Stimulated activated CD4-positive, alpha-beta T cell treated with anti-CD3 and anti-CD28 coated beads, Interleukin-15, amount 100 ng/mL, for 24 hours (primary cell): ENCODE measurements at places on chromosomes 4 and X.

- DNase-seq: no peak
Observed at GRCh38 chrX:19734111-19734510, 153.3 kb downstream of the SH3KBP1 start.

GRCh38 chrX:40444133-40444532 is 136.6 kb upstream of the ATP6AP2 start:
- DNase-seq: no peak

GRCh38 chr4:160709546-160709945 is 1454.3 kb downstream of the FSTL5 start:
- no peak for DNase-seq

DNA sequence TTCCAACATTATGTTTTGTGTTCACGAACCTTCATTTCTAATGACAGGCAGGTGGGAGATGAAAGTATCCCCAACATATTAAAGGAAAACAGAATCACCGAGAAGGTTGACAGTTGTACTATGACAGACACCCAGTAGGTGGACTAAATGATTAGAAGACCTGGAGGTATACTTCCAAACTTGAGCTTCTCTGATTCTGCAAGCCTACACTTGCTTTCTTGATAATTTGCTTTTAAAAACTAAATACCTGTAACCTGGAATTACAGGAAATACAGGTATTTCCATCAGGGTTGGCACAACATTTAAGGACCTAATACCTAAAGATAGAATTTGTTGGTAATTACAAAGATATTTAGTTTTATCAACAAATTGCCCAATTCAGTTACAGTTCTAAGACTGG is 43.4 kb downstream of the C4orf51 start:
- no peak for DNase-seq

DNA sequence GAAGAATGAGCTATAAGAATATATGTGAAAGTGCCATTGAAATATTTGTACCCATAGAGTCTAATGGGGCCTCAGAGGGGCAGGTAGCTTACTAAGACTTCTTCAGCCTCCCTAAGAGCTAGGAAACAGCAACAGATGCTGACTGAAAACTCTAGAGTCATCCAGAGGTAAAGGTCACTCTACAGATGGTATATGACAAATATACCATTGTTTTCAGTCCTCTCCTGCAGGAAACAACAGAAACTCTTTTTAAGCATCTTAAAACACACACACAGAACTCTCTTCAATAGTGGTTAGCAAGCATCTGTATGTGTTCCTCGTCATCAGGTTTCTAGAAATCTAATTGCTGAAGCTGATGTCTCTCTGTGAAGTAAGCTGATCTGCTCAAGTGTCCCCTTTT is 313.8 kb upstream of the GATB start:
- DNase-seq: no peak

- no peak for DNase-seq
Observed at GRCh38 chr4:162131256-162131655, 32.5 kb downstream of the FSTL5 start.

DNA sequence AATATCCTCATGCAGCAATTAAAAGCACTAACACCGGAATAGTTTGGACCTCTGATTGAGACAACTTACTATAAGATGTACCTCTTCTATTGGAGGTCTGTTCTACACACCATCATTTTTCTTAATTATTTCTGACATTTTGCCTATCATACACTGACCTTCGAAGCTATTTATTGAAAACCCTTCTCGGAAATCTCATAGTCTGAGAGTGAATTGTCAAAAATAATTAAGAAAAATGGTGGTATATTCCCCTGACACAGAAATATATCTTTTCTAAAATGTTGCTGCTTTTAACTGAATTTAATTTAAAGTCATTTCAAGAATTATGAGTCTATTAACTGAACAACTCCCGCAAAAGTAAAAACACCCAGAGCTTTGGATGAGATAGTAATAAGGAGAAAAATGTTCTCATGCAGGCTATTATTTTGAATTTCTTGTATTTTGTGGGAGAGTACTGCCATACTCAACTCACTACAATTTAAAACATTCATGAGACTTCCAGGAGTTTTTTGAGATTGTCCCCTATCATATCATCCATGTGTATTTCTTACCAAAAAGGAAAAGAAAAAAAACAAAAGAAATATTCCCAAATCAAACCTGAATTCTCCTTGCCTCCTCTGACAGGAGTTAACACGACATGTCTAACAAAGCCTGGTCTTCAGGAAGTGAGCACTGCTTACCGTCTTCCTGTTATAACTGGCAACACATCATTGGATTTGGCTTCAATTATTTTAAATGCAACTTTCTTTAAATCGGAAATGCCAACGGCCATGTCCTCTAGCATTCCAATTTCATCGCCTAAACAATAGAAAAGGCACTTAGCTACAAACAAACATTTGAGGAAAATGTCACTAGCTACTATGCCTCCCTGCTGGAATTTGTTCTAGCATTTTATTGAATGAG is 485.3 kb downstream of the IL15 start:
- no peak for DNase-seq

DNA sequence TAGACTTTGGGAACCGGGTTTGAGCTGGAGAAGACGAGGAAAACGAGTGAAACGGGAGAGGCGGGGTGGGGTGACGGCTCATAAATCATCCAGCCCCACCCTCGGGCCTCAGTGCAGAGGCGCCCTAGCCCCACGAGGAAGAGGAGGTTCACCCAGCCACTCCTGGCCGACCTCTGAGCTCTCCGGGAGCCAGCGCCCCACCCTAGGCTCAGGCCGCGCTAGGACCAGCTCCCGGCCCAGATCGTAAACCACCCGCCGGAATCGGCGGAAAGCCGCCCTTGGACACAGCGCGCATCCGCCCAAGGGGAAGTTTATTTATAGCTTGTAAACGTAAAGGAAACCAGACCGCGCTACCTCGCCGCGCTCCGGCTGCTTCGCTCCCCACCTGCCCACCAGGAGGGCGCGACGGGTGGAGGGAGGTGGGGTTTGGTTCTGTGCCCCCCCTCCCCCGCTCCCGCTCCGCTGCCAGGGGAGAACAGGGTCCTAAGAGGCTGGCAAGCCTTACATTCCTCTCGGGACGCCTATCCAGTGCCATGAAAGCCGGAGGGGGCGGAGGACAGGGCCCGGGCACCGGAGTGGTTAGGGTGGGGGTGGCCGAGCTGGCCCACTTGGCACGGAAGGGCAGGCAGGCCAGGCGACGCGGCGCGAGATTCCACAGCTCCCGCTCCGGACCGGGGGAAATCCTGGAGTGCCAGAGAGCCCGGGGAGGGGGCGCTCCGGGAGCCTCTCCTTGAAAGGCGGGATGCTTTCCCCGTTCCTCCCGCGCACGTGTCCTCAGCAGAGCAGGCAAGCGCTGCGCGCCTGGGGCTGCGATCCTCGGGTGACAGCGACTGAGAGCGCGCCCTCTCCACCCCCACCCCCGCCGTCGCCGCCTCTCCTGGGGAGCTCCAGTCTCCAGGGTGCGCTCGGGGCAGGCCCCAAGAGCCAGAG is 84.2 kb downstream of the BCOR start:
- peak; percentile 55 for DNase-seq

GRCh38 chr4:26916195-26916594 is 55.6 kb downstream of the STIM2 start:
- no peak for DNase-seq

DNA sequence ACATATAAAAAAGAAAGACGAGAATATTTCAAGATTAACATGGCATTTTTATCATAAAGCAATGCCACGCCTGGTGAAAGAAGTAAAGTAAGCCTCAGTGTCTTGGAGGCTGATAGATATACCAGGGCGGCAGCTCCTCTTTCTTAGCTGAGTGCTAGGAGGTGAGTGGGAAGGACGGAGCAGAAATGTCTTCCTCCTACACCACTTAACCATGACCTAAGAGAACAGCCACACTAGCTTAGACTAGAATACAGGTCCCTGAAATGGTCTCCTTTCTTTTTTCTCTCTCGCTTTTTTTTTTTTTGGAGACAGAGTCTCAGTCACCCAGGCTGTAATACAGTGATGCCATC is 75.0 kb downstream of the NAF1 start:
- no peak for DNase-seq

DNA sequence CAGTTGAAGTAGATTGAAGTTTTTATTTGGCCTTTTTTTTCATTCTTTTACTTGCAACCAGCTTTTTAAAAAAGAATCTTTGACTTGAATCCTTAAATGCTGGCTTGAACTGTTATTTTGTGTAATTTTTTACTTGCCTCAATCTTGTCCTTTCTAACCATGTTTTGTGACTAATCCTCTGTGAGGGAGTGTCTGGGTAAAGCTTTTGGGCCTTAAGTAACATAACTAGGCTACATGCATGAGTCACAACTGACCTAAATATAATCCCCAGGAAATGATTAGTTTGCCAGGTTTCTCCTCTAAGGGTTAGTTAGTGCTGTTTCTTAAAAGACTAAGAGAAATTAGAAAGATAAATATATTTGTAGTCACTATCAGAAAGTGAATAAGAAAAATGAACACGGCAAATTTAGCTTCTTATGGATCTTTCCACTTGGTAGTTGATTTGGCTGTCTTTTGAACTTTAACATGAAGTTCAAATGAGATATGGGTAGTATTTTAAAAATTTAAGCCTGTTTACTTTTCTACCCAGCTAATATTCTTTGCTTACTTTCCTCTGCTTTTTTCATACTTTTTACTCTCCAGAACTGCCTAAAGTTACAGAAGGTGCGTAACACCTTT is 13.0 kb downstream of the EXOC1 start:
- no peak for DNase-seq

DNA sequence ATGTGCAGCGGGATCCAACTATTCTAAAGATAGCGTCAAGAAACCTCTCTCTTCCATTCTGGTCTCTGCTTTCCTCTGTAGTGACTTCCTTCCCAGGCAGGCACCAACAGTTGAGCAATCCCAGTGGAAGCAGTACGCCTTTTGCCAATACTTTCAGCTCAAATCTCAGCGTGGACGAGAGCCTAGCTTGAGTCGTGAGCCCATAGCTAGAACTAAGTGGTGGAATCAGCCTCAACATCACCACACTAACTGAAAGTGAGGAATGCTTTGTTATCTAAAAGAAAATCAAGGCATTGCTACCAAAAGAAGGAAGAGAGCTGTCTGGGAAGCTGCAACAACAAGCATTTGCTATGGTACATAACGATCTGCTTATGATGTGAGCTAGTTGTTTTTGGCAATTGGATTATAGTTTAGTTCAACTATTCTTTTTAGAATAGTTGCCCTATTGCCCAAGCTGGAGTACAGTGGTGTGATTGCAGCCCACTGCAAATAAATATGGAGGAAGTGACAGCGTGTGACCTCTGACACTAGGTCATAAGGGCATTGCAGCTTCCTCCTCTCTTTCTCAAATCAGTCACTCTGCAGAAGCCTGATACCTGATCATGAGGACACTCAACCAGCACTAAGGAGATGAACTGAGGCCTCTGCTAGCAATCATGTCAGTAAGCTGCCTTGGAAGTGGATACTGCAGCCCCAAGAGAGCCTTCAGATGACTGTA is 24.7 kb upstream of the FRYL start:
- DNase-seq: no peak

- DNase-seq: no peak
Observed at GRCh38 chrX:103056902-103057301, 7.1 kb downstream of the BEX1 start.

GRCh38 chr4:3449047-3449573 is 7.3 kb downstream of the HGFAC start:
- no peak for DNase-seq

DNA sequence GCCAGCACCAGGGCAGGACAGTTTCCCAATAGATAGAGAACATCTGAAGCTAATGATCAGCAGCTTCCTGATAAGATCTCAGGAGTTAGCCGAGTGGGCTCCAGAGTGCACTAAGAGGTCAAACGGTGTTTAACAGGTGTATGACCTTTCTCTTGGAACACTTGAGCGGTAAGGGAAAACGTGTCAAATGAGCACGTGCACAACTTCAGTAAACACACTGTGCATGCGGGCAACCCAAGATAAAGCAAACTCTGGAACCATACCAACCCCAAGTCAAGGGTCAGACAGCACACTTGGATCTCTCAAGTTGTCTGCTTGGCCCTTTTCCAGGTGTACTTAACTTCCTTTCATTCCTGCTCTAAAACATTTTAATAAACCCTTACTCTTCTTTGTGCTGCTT is 1941.5 kb upstream of the PCDH10 start:
- no peak for DNase-seq

- no peak for DNase-seq
Observed at GRCh38 chr4:41658163-41658562, 90.4 kb downstream of the PHOX2B start.

GRCh38 chrX:134908356-134908755 is 82.4 kb upstream of the SMIM10 start:
- no peak for DNase-seq

- DNase-seq: no peak
Observed at GRCh38 chrX:45050558-45050957, 150.1 kb downstream of the DIPK2B start.

GRCh38 chr4:186265683-186266652 is at the start of gene F11:
Gene F11 (plus strand): TSS chr4:186266189. CDS start chr4:186267137, 948 bp downstream.
- DNase-seq: no peak

- no peak for DNase-seq
Observed at GRCh38 chr4:53505947-53506346, 85.3 kb downstream of the LNX1 start.

GRCh38 chr4:35548921-35549320 is 695.4 kb downstream of the ARAP2 start:
- no peak for DNase-seq

- no peak for DNase-seq
Observed at GRCh38 chr4:175504318-175504717, 307.7 kb downstream of the GPM6A start.

DNA sequence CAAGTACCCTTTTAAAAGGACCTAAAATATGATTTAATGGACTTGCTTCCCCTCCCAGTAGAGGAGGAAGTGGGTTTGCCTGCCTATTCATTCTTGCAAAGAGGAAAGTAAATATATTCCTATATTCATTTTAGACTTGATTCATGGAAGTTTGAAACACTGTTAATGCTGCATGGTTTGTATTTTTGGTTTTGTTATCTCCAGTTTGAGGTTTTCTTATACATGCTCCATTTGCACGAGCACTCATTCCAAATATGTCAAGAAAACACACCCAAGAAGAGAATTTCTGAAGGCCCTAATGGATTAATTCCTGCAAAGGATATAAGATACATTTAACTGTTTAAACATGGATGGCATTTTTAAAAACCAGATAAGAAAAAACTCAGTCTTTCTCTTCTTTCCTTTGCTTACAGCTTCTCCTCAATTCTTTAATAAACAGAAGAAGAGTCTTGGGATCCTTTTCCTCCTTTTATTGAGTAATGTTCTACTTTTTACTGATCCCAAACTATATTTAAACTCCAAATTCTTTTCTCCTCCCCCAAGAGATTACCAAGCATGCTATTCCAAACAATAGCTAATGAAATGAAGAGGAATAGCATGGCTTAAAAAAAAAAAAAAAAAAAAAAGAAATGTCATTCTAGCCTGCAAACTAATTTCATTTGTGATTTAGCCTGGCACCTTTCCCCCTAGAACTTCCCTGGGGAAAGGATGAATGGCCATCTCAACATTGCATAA is 54.6 kb upstream of the LDB2 start:
- DNase-seq: no peak
